ENCODE measurements at places on chromosomes 11 and 22. TPM values are rescaled to one million over a fixed set of nuclear protein-coding genes. Genes with fewer than 3 reads are reported as not detected.

GRCh38 chr22:37182101-37182948, 5.7 kb downstream of the C1QTNF6 start:
- no peak for DNase-seq

The LMNTD2 gene
- 2.1 TPM for total RNA-seq

GRCh38 chr11:73198677-73199076, 19.4 kb upstream of the P2RY2 start:
- DNase-seq: no peak

The FDX1 gene
- 16.9 TPM for total RNA-seq

GRCh38 chr11:110921742-110922521, 209.7 kb upstream of the ARHGAP20 start:
- no peak for DNase-seq

DNA sequence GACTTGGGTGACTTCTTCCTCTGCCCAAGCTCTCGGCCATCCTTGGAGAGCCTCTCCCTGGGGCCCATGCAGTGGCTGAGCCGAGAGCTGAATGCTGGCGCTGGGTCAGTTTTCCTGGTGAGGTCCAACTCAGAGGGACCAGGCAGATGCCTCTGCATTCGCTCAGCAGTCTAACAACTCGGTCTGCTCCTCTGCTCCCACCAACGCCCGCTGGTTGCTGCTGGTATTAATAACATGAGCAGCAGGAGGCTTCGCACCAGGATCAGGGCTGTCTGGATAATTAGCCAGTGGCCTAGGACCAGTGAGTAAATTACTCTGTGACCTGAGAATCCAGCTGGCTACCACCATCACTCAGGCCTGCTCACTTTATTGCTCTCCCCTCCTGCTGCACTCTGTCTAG, 77.7 kb upstream of the FAM181B start:
- no peak for DNase-seq

- no peak for DNase-seq
Measured at GRCh38 chr11:3186166-3186953, 21.2 kb upstream of the OSBPL5 start.

DNA sequence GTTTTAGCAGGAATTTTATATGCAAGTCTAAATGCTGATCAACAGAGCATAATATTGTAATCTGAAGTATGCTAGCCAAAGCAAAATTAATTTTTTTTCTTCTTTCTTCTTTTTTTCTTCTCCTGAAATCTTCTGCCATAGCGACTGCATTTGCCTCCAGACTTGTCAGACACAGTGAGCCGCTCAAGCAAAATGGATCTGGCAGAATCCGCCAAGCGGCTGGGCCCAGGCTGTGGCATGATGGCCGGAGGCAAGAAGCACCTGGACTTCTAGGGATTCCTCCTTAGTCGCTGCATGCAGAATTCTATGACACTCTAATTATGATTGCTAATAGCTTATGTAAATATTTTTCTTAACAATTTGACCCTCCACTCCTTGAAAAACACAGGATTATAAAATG, 27.9 kb downstream of the PAX6 start:
- no peak for DNase-seq

GRCh38 chr11:112481893-112482292, 221.2 kb upstream of the PLET1 start:
- DNase-seq: no peak

GRCh38 chr11:59172345-59173079, 580 bp downstream of the DTX4 start:
- DNase-seq: no peak

The PIWIL4 gene
- total RNA-seq: 0.18 TPM

The C11orf52 gene
- 4.0 TPM for total RNA-seq

The RBMXL2 gene
- 0.19 TPM for total RNA-seq

The SCN2B gene
- total RNA-seq: 1.1 TPM

- DNase-seq: no peak
Measured at GRCh38 chr22:36590441-36591056, 61.6 kb upstream of the EIF3D start.

DNA sequence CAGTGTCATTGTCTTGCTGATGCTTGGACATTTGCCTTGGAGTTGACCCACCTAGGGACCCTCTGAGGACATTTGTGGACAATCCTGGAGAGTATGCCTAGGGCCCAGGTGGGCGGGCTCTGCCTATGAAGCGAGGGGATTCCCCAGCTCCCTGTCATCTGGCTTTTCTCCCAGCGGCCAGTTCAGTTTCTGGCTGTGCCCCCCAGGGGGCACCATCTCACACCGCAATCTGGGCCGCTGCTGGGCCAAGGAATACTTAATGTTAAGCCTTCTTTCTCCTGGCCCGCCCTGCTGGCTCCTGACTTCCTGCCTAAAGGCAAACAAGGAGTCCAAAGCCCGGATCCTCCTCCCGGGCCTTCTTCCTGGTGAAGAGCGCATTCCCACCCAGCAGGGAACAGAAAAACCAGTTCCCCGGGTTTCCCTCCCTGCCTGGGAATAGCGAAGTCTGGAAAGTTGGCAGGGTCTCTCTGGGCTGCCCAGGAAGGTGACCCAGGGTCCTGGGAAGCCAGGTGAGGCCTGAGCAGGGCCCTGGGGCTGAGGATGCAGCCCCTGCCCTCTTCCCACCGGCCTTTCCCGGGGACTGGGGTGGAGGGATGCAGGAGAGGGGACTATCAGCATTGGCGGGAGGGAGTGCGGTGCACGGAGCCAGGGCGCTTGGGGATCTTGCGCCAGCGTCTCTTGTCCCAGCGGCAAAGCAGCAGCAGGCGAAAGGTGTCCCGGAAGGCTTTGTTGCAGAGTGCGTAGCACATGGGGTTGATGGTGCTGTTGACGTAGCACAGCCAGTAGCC, 11.9 kb downstream of the CHRM1 start:
- no peak for DNase-seq

DNA sequence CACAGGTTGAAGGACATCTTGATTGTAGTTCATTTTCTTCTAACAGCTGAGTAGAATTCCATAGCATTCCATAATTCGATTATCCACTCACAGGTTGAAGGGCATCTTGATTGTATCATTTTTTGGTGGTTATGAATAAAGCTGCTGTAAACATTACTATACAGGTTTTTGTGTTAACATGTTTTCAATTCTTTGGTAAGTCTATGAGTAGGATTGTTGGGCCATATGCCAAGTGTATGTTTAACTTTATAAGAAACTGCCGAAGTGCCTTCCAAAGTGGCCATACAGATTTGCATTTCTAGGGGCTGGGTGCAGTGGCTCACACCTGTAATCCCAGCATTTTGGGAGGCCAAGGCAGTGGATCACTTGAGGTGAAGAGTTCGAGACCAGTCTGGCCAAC, 44.6 kb downstream of the ANKRD42 start:
- no peak for DNase-seq

The GRK3 gene
- total RNA-seq: 1.9 TPM

DNA sequence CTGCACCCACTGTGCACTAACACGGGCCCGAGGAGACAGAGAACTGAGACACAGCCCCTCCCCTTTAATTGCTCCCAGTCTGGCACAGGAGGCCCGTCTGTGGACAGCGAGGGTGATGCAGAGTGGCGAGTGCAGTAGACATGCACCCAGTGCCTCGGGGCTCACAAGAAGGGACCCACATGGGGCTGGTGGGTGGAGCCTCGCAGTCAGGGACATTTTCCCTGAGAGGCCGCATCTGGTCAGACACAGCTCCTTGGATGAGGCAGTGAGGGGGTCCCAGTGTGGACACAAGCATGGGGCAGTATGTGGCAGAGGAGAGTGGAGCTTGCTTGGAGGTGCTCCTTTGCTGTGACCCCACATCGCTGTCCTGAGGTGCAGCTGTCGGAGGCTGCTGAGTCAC, 54.8 kb downstream of the SBF1 start:
- DNase-seq: no peak

The PRR33 gene
- total RNA-seq: not detected

DNA sequence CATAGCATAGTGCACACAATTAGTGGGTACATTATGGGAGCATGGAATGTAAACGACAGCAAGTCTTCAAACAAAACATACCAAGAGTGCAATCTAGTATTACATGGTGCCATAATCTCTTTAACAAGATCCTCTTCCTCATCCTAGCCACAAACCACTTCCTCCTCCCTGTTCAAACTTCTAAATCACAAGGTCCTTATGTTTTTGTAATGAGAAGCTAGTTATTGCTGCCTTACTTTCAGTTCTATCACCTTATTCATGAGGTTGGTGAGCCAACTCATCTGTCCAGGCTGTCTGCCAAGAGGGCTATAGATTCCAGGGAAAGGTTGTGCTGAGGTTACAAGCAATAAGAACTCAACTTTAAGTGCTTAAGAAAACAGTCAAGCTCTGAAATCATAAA, 195.4 kb upstream of the ARHGAP20 start:
- DNase-seq: no peak
